Naive B cell (primary cell): ENCODE measurements at places on chromosomes 6 and 20. TPM values are rescaled to one million over a fixed set of nuclear protein-coding genes. Genes with fewer than 3 reads are reported as not detected.

The RBPJL gene
- not detected for polyA plus RNA-seq

The SLC13A3 gene
- polyA plus RNA-seq, result not detected

The SCGN gene
- not detected for polyA plus RNA-seq

The ANKRD66 gene
- polyA plus RNA-seq, result not detected

The ACTL10 gene
- 3.7 TPM for polyA plus RNA-seq

The CLIC5 gene
- polyA plus RNA-seq, result 0.12 TPM

The HTR1E gene
- polyA plus RNA-seq, result not detected

GRCh38 chr6:28353356-28353755 is 3.6 kb downstream of the ZKSCAN3 start:
- no peak overlapping the region for H3K4me3 ChIP-seq
- H3K27ac ChIP-seq, result no peak overlapping the region
- no peaks in the 10 kb centered on the region for H3K36me3 ChIP-seq
- no peak for DNase-seq
- peaks cover 48% of the 10 kb centered on the region for H3K4me1 ChIP-seq

DNA sequence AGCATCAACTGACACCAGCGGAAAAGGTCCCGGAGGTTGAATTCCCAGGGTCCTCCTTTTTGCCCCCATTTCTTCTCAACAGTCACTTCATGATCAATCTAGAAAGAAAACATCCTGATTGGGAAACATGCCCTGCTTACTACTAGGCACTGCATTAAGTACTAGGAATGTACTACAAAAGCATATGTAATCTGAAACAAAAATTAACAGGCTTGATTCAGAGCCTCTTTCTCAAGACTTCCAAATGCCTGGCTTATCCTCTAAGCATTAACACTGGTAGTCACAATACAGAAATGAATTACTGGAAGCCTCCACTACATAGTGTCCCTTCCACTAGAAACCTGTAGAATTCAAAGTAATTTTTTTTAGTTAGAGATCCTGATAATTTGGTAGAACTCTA is 84.5 kb upstream of the LYRM2 start:
- no peak overlapping the region for H3K27ac ChIP-seq
- DNase-seq, result no peak
- H3K4me1 ChIP-seq, result no peaks in the 10 kb centered on the region

DNA sequence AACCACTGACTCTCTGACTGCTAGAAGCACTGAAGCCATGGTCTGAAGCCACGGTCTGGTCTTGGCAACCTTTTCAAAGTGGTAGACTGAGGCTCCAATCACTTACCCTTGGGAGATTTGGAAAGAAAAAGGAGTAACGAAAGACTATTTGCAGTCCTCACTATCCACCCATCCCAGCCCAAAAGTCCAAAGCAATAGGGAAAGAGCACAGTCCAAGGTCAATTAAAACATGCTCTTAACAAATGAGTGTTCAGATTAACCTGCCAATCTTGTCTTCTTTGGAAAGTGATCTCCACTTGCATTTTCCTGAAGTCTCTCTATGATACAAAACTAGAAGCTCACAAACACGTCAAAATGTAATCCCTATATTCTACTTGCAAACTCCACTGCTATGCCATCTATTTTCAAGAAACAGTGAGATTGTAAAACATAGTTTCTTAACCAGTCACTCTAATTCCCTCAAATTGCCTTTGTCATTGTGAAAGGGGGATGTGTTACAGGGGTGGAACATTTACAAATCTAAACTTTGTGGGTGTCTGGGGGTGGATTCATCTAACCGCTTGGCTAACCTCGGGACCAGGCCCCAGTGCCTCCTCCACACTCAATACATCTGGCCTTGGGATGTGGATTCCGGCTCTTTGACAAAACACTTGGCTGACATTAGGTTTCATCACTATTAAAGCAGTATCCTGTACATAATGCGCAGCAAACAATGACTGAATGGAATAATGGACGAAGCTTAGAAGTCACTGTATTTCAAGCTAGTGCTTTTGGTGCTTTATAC is 56.4 kb downstream of the B4GALT5 start:
- no peak overlapping the region for H3K4me3 ChIP-seq
- H3K27ac ChIP-seq, result peak overlapping the region; percentile 9
- no peak for DNase-seq
- peaks cover 17% of the 10 kb centered on the region for H3K36me3 ChIP-seq

- DNase-seq, result no peak
- no peak overlapping the region for H3K4me3 ChIP-seq
- no peaks in the 10 kb centered on the region for H3K4me1 ChIP-seq
- H3K27ac ChIP-seq, result no peak overlapping the region
These were observed 24.7 kb downstream of the ENTPD6 start for GRCh38 chr20:25220021-25220730.

GRCh38 chr6:72218125-72218524 is 331.8 kb downstream of the RIMS1 start:
- no peaks in the 10 kb centered on the region for H3K36me3 ChIP-seq
- H3K4me3 ChIP-seq, result no peak overlapping the region

GRCh38 chr20:19815553-19815991 is 57.5 kb downstream of the RIN2 start:
- H3K4me3 ChIP-seq, result peak overlapping the region; percentile 67
- no peaks in the 10 kb centered on the region for H3K36me3 ChIP-seq
- H3K27me3 ChIP-seq, result no peaks in the 10 kb centered on the region
- DNase-seq, result peak; percentile 62
- H3K4me1 ChIP-seq, result peaks cover 54% of the 10 kb centered on the region

- peaks cover 27% of the 10 kb centered on the region for H3K4me1 ChIP-seq
- no peak overlapping the region for H3K27ac ChIP-seq
- H3K27me3 ChIP-seq, result no peaks in the 10 kb centered on the region
These were observed 115.7 kb downstream of the AKAP7 start for GRCh38 chr6:131250936-131251335.

DNA sequence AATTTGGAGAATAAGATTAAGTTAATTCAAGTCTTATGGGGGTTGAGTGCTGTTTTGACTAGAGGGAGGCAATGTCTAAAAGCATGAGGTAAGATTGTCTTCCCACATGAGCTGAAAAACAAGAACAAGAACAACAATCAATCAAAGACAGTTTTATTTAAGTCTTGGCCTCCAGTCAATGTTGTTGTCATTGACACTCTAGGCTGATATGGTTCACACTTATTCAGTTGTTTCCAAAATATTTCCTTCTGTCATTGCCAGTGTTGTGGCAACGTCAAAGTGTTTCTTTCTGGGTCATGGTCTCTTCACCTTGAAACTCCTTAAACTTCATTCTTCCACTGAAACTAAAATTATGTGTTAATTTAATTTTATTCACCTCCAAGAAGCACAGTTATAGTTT is 72.4 kb downstream of the GRIK2 start:
- H3K27me3 ChIP-seq, result no peaks in the 10 kb centered on the region
- H3K4me3 ChIP-seq, result no peak overlapping the region

DNA sequence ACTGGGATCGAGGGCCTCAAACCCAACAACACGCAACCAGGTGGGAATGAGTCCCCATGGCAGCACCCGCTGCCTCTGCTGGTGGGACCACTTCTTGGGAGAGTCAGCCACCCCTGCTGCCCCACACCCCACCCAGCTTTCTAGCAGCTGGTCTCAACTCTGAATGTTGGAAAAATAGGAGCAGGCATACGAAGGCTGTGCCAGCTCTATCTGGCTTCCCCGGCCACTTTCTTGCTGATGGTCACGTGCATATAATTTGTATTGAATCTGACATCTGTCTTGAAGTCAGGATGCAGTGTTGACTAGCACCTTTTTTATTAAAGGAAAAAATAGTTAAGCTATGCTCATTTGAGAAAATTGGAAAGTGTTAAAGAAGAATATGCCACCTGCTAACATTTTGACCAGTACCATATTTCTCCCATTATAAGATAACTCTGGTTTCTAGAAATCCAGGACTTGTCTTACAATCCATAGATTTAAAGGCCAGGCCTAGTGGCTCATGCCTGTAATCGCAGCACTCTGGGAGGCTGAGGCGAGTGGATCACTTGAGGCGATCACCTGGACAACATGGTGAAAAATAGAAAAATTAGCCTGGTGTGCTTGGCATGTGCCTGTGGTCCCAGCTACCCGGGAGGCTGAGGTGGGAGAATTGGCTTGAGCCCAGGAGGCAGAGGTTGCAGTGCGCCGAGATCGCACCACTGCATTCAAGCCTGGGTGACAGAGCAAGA is 26.9 kb upstream of the MAPRE1 start:
- H3K27ac ChIP-seq, result peak overlapping the region; percentile 71
- no peaks in the 10 kb centered on the region for H3K27me3 ChIP-seq
- H3K36me3 ChIP-seq, result no peaks in the 10 kb centered on the region
- no peak for DNase-seq
- peaks cover 39% of the 10 kb centered on the region for H3K4me1 ChIP-seq

DNA sequence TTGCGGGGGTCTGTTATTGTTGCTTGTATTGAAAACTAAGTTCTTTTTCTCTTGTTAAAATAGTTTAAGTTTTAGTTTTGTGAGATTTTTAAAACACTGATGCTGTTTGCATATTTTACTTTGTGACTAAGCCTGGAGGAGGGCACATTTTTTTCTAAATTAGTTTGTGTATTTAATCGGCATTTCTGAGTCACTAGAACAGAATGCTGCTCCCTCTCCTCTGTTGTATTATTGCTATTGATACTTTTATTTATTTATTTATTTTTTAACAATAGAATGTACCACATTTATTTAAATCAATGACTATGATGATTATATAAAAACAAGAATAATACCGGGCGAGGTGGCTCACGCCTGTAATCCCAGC is 5.1 kb upstream of the FAM50B start:
- no peak for DNase-seq
- no peaks in the 10 kb centered on the region for H3K36me3 ChIP-seq
- H3K4me3 ChIP-seq, result no peak overlapping the region
- H3K27ac ChIP-seq, result no peak overlapping the region
- no peaks in the 10 kb centered on the region for H3K27me3 ChIP-seq

- H3K4me3 ChIP-seq, result no peak overlapping the region
- no peaks in the 10 kb centered on the region for H3K27me3 ChIP-seq
- no peak overlapping the region for H3K27ac ChIP-seq
- no peak for DNase-seq
- H3K4me1 ChIP-seq, result no peaks in the 10 kb centered on the region
These were observed 452.0 kb downstream of the EPHA7 start for GRCh38 chr6:92967362-92967761.

DNA sequence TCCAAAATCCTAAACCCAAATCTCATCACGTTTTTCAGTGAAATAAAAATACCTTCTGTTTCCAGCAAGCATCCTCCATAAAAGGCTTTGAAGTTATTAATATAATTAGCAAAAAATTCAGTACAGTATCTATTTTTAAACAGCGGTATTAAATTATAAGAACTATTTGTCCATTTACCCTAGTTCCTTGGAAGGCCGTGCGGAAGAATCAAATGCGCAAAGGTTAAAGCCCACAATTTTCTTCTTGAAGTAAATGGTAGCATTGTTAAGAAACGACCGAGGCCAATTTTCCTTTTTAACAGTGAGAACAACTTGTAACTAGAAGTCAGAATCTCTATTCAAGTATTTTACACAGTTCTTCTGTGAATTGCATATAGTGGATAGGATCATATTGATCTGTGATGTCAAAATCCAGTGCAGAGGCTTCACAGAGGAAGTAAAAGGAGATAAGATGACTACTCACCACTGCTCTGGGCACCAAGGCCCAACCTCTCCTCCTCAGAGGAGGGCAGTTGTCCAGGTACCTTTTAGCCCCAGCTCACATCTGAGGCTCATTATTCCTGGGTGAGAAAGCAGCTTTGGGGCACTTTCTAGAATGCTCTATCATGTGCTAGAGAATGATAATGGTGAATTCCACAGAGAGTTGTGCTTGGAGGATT is 36.3 kb downstream of the TNFAIP3 start:
- H3K36me3 ChIP-seq, result no peaks in the 10 kb centered on the region
- H3K27me3 ChIP-seq, result no peaks in the 10 kb centered on the region
- H3K4me1 ChIP-seq, result peaks cover 21% of the 10 kb centered on the region
- H3K27ac ChIP-seq, result no peak overlapping the region
- no peak overlapping the region for H3K4me3 ChIP-seq
- no peak for DNase-seq

GRCh38 chr6:35216851-35217811 is 3.4 kb downstream of the SCUBE3 start:
- no peak overlapping the region for H3K4me3 ChIP-seq
- no peak for DNase-seq
- peak overlapping the region; percentile 68 for H3K27ac ChIP-seq
- peaks cover 8% of the 10 kb centered on the region for H3K4me1 ChIP-seq
- peaks cover 44% of the 10 kb centered on the region for H3K27me3 ChIP-seq
- H3K36me3 ChIP-seq, result no peaks in the 10 kb centered on the region

GRCh38 chr20:9253006-9253539 is 184.2 kb downstream of the PLCB4 start:
- H3K27ac ChIP-seq, result no peak overlapping the region
- no peaks in the 10 kb centered on the region for H3K4me1 ChIP-seq
- no peak overlapping the region for H3K4me3 ChIP-seq
- H3K36me3 ChIP-seq, result no peaks in the 10 kb centered on the region

GRCh38 chr6:122381494-122382265 is 17.8 kb upstream of the HSF2 start:
- H3K4me3 ChIP-seq, result no peak overlapping the region
- peaks cover 18% of the 10 kb centered on the region for H3K27me3 ChIP-seq
- H3K27ac ChIP-seq, result no peak overlapping the region
- H3K4me1 ChIP-seq, result peaks cover 1% of the 10 kb centered on the region
- DNase-seq, result peak; percentile 49

DNA sequence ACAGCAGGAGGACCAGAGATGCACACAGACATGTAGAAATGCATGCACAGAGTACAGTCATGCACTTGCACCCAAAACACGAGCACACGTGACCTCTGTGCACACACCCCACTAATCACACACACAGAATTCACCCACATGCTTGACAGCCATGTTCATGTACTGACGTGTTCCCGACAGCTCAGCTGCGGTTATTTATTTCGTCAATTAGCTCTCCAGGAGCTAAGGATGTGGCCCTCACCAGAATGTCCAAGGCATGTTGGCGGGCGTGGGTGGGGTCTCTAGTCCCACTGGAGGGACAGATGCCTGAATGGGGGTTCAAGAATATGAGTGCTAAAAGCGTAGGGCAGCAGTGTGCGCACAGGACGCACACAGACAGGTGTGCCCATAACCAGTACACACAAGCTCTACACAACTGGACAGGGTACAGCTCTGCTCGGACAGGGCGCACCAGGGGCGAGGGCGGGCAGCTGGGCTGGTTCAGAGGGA is 571 bp upstream of the PRPF6 start:
- H3K4me3 ChIP-seq, result peak overlapping the region; percentile 94
- H3K27me3 ChIP-seq, result no peaks in the 10 kb centered on the region
- DNase-seq, result no peak
- peaks cover 58% of the 10 kb centered on the region for H3K4me1 ChIP-seq
- H3K36me3 ChIP-seq, result peaks cover 5% of the 10 kb centered on the region

DNA sequence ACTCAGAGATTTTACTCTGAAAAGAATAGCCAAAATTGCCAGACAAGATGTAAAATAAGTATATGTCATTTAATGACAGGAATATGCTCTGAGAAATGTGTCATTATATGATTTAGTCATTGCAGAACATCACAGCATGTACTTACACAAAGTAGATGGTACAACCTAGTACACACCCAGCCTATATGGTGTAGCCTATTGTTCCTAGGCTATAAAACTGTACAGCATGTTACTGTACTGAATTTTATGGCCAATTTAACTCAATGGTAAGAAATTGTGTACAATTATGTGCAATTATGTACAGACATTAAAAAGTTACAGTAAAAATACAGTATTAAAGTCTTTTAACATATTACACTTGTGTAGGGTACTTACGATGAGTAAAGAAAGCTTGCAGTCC is 311.9 kb upstream of the EPHA7 start:
- no peak for DNase-seq
- no peaks in the 10 kb centered on the region for H3K27me3 ChIP-seq
- H3K27ac ChIP-seq, result no peak overlapping the region
- H3K4me1 ChIP-seq, result no peaks in the 10 kb centered on the region
